ENCODE measurements at places on chromosomes 7 and 10. TPM values are rescaled to one million over a fixed set of nuclear protein-coding genes. Genes with fewer than 3 reads are reported as not detected.

DHTKD1 gene
- total RNA-seq: 24.3 TPM

GRCh38 chr7:44338600-44338999 lies 13.2 kb upstream of the CAMK2B start:
- peaks cover 42% of the 10 kb centered on the region for H3K27me3 ChIP-seq
- H3K4me3 ChIP-seq: no peak overlapping the region
- peaks cover 7% of the 10 kb centered on the region for H3K4me1 ChIP-seq
- DNase-seq: no peak
- no peak overlapping the region for H3K27ac ChIP-seq
- no peaks in the 10 kb centered on the region for H3K36me3 ChIP-seq

- no peak for DNase-seq
- H3K4me3 ChIP-seq: no peak overlapping the region
- H3K27ac ChIP-seq: no peak overlapping the region
- H3K36me3 ChIP-seq: peaks cover 11% of the 10 kb centered on the region
Observed at GRCh38 chr10:74453169-74453568, 302.1 kb downstream of the ADK start.

GRCh38 chr10:104563548-104563947 lies 77.5 kb upstream of the SORCS3 start:
- no peaks in the 10 kb centered on the region for H3K4me1 ChIP-seq
- H3K27ac ChIP-seq: no peak overlapping the region
- no peak overlapping the region for H3K4me3 ChIP-seq
- DNase-seq: no peak
- no peaks in the 10 kb centered on the region for H3K36me3 ChIP-seq

- H3K27ac ChIP-seq: no peak overlapping the region
- no peak overlapping the region for H3K4me3 ChIP-seq
- peaks cover 2% of the 10 kb centered on the region for H3K4me1 ChIP-seq
- H3K27me3 ChIP-seq: no peaks in the 10 kb centered on the region
Observed at GRCh38 chr7:82605247-82605864, 161.8 kb upstream of the CACNA2D1 start.

DNA sequence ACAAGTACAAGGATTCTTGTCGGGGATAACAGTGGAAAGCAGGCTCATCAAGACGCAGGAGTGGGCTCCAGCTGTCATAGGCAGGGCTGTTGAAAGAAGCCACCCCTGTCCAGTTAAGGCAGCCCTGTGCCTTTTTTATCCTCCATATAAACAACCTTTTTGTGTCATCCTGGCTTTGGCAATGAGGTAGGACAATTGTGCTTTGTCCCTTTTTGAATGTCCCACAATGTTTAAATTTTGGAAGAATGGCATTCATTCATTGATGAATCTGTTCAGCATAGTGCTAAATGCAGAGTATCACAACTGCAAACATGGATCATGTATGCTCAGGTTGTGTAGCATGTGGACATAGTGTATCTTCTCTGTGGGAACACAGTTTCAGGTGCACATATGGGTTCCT lies 66.7 kb downstream of the UBE3C start:
- no peak for DNase-seq
- H3K4me1 ChIP-seq: no peaks in the 10 kb centered on the region
- H3K27ac ChIP-seq: no peak overlapping the region
- no peak overlapping the region for H3K4me3 ChIP-seq
- no peaks in the 10 kb centered on the region for H3K27me3 ChIP-seq

HOXA11 gene
- total RNA-seq: not detected

- H3K27me3 ChIP-seq: no peaks in the 10 kb centered on the region
- no peak for DNase-seq
- H3K36me3 ChIP-seq: no peaks in the 10 kb centered on the region
- no peak overlapping the region for H3K4me3 ChIP-seq
Observed at GRCh38 chr7:108097703-108098102, 32.5 kb downstream of the LAMB4 start.

DNA sequence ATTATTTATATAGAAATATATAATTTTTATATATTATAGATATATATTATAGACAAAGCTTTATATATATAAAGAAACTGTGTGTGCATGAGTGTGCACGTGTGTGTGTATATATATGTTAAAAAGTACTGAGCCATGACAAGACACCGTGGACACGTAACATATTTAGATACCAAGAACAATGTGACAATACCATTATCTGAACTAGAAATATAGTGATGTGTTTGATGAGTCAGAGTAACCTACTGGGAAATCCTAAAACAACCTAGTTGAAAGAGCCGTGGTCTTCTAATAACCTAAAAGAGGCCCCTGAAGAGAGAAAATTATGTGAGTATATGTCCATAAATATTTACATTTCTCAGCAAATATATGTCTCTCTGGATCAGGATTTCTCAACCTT lies 50.7 kb upstream of the ITGB8 start:
- no peak overlapping the region for H3K27ac ChIP-seq
- H3K36me3 ChIP-seq: no peaks in the 10 kb centered on the region
- no peaks in the 10 kb centered on the region for H3K27me3 ChIP-seq
- H3K4me1 ChIP-seq: peaks cover 10% of the 10 kb centered on the region
- no peak for DNase-seq

DNA sequence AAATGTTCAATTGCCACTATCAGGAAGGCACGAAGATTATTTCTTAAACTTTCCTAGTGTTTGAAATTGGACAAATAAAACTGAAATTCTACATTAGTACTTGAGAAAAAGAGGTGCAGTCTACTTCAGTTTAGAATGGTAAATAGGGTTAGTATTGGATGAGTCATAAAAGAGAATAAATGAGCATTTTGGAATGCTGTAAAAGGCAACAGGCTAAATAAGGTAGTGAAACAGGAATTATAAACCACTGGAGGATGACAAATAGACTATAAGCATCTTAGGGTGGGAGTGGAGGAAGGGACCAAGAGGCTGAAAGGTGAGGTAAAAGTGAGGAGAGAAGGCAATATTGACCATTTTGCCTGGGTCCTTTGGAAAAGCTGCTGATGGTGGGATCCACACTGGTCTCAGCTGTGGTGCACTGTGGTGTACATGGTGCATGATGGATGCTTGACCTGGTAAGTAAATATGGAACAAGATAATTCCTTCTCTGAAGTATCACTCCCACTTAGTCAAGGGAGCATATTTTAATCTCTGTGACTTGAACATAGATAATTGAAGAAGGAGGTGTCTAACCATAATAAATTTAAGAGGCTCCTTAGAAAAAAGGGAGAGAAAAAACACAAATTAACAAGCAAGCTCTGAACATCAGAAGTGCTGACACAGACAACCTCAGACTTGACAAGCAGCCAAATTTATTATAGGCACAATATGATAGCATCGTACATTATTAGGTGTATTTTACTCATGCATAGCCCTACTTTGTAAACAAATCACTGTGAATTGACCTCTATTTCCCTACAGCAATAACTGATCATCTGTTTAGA lies 76.4 kb upstream of the SCIN start:
- H3K4me3 ChIP-seq: no peak overlapping the region
- no peak overlapping the region for H3K27ac ChIP-seq
- peaks cover 20% of the 10 kb centered on the region for H3K27me3 ChIP-seq
- H3K4me1 ChIP-seq: peaks cover 2% of the 10 kb centered on the region

OR2A1 gene
- total RNA-seq: not detected

MRLN gene
- not detected for total RNA-seq

DNA sequence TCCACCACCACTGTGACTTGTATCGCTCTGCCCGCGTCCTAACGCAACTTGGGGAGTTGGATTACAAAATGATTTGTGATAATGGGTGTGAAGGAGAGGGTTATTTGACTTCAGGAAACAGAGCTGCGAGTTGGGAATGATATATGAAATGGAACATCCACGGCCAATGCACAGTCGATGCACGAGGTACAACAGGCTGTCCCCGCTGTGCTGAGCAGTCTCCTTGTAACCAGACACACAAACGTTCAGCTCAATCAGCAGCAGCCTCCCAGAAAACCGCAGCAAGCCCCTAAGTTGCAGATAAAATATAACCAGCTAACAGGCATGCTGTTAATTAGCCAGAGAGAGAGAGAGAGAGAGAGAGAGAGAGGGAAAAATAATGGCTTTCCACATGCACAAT lies 332.7 kb upstream of the MGMT start:
- no peak for DNase-seq
- no peaks in the 10 kb centered on the region for H3K27me3 ChIP-seq
- H3K4me1 ChIP-seq: no peaks in the 10 kb centered on the region
- no peak overlapping the region for H3K4me3 ChIP-seq

POLR2J2 gene
- 6.7 TPM for total RNA-seq

CYP3A4 gene
- total RNA-seq: not detected

GRCh38 chr7:95198863-95199262 lies 125.5 kb downstream of the PON1 start:
- no peaks in the 10 kb centered on the region for H3K36me3 ChIP-seq
- H3K4me1 ChIP-seq: peaks cover 2% of the 10 kb centered on the region
- H3K27me3 ChIP-seq: peaks cover 8% of the 10 kb centered on the region
- DNase-seq: no peak
- H3K27ac ChIP-seq: no peak overlapping the region

- H3K27ac ChIP-seq: no peak overlapping the region
- H3K4me1 ChIP-seq: peaks cover 37% of the 10 kb centered on the region
- no peak overlapping the region for H3K4me3 ChIP-seq
- no peak for DNase-seq
- no peaks in the 10 kb centered on the region for H3K27me3 ChIP-seq
Observed at GRCh38 chr10:24706479-24707118, 17.1 kb downstream of the ARHGAP21 start.

DNA sequence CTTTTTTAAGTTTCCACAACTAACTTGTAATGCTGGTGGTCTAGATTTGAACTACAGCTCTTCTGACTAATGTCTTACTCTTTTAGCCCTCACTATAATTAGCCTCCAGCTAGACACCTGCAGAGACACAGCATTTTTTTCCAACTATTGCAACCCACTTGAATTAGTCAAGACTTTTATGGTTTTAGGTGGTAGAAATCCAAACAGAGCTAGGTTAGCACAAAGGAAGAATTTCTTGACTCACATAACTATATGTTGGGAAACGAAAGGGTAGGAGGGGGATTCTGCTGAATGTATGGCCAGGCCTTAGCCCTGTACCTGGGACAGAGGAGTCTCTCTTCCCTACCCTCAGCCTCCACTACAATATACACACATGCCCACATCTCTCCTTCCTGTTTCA lies 586.1 kb downstream of the INHBA start:
- no peak overlapping the region for H3K27ac ChIP-seq
- H3K4me1 ChIP-seq: peaks cover 12% of the 10 kb centered on the region
- no peak overlapping the region for H3K4me3 ChIP-seq

GRCh38 chr10:106474876-106475275 lies 689.6 kb downstream of the SORCS1 start:
- H3K27ac ChIP-seq: no peak overlapping the region
- no peak overlapping the region for H3K4me3 ChIP-seq
- H3K36me3 ChIP-seq: no peaks in the 10 kb centered on the region
- H3K4me1 ChIP-seq: peaks cover 2% of the 10 kb centered on the region
- DNase-seq: no peak
- no peaks in the 10 kb centered on the region for H3K27me3 ChIP-seq

VPS37D gene
- 5.0 TPM for total RNA-seq

DNA sequence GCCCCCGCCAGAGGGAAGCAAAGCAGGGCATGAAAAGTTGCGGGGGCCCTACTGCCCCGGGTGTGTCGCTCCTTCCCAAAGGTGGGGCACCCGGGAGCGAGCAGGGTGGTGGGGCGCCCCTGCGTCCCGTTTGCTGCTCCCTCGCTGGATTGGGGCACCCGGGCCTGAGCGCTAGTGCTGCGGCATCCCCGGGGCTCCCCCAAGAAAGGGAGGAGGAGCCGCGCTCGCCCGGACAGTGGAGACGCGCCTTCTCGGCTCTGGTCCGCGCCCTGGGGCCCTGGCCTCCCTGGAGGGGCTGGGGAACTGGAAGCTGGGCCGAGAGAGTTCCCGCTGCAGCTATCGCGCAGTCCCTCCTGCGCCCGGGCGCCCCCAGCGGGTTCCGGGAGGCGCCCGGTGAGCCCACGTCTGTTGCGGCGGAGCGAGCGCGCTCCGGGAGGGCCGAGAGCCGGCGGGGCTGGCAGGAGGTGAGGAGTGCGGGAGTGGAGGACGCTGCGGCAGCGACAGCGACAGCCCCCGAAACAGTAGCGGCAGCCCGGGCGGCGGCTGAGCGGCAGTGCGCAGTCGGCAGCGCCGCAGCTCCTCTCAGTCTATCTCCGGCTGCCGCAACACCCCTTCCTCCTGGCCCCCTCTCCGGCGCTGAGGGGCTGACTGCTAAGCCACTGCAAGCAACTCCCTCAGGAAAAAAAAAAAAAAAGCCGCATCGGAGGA lies 504 bp upstream of the BMPER start:
- peak overlapping the region; percentile 82 for H3K4me3 ChIP-seq
- H3K36me3 ChIP-seq: no peaks in the 10 kb centered on the region
- peaks cover 38% of the 10 kb centered on the region for H3K27me3 ChIP-seq
- H3K27ac ChIP-seq: no peak overlapping the region
- peaks cover 12% of the 10 kb centered on the region for H3K4me1 ChIP-seq
- DNase-seq: no peak

DNA sequence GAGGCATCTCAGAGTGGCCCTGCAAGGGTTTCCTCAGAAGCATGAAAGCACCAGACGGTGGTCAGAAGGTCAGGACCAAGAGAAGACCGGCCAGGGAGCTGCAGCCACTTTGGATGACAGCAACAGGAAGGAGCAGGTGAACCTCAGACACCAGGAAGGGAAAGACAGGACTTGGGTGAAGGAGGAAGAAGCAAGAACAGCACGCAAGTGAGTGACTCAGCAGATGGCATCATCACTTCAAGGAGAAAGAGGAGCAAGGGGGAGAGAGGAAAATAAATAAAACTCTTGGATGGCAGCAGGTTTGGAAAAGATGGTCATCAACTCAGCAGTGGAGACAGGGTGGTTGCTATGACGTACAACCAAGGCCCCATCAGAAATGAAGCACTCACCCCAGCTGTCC lies 31.6 kb downstream of the NCAPG2 start:
- peaks cover 15% of the 10 kb centered on the region for H3K36me3 ChIP-seq
- no peaks in the 10 kb centered on the region for H3K27me3 ChIP-seq
- H3K27ac ChIP-seq: no peak overlapping the region
- no peak overlapping the region for H3K4me3 ChIP-seq

- peaks cover 4% of the 10 kb centered on the region for H3K27me3 ChIP-seq
- no peak overlapping the region for H3K4me3 ChIP-seq
- no peaks in the 10 kb centered on the region for H3K36me3 ChIP-seq
- H3K4me1 ChIP-seq: no peaks in the 10 kb centered on the region
Observed at GRCh38 chr10:93222211-93222754, 148.6 kb downstream of the CYP26A1 start.

DNA sequence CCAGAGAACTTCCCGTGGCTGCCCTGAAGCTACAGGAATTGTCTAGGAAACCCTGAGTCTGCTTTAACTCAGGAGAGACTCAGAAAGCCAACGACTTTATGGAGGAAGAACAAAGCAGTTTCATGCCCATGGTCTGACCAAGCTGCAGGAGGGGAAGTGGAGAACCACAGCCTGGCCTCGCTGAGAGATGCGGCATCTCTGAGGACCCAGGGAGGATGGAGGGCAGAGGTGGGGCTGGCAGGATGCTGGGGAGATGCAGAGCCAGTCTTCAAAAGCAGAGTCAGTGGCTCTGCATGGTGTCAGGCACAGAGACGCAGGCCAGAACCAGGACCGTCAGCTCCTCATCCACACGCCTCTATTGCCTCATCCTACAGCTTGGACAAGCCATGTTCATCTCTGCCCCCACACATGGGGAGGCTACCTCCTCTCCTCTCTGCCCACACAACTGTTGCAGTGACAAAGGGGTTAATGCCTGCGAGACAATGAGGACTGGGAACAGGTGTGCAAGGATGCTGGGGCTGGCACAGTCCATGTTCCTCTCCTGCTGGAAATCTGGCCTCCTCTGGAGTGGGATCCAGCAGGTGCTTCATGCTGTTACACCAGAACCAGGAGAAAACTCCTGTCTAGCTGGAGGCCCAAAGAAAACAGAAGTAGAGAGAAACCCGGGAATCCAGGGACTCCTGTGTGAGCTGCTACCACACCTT lies 267.0 kb downstream of the PLXNA4 start:
- peaks cover 7% of the 10 kb centered on the region for H3K4me1 ChIP-seq
- no peak overlapping the region for H3K27ac ChIP-seq
- no peak for DNase-seq
- no peaks in the 10 kb centered on the region for H3K36me3 ChIP-seq

All from osteocyte (in vitro differentiated cells).